Astrocyte of the hippocampus (primary cell): ENCODE measurements at places on chromosomes 7 and 10.

GRCh38 chr7:23863209-23863787 is 153.3 kb downstream of the STK31 start:
- DNase-seq: peak; percentile 66

DNA sequence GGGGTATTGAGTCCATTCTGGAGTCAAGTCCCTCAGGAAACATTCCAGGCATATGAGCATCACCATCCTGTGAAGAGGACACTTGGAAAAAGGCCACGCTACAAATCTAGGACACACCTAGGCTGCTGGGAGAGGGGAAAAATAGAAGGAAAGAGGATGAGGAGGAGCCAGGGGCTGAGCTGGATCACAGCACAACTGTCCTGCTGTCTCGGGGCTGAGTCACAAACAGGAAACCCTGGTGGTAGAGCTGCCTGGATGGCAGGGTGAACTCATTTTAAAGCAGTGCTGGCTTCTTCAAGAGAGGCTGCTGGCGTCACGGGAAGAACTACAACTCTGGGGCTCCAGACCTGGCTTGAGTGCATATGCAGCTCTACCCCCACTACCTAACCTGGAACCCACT is 151.5 kb downstream of the RNF216 start:
- peak; percentile 53 for DNase-seq

DNA sequence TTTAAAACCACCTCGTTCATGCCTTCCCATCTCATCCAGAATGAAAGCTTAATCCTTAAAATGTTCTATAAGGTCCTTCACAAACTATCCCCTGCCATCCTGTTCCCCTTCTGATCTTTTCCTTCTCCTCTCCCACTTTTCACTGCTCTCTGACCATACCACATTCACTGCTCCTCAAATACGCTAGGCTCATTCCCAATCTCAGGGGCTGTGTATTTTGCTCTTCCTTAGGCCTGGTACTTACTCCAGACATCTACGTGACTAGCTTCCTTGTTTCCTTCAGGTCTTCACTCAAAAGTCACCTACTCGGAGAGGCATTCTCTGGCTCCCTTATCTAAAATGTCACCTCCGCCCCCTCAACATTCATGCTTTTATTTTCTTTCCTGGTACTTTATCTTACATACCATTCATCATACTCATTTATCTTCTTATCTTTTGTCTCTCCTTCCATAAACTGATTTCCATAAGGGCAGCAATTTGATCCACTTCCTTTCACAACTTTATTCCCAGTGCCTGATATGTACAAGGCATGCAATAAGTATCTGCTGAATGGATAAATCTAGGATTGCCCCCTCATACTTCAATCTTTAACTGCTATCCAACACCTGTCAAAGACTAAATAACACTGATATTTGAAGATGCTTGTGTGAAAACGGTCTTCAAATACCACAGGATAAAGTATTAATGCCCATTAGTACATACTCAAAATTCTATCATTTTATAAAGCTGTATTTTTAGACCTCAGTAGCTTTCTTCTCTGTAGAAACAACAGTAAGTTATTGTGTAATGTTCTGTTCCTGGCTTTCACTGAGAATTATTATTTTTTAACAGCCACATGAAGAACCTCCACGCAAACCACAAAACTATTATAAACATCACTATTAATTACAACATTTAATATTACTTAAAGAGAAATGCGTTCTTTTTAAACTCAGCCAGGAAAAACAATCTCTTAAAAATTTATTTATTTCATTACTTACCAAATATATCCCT is 27.0 kb downstream of the JMJD1C start:
- no peak for DNase-seq

- DNase-seq: no peak
Observed at GRCh38 chr7:132756484-132756990, 180.3 kb upstream of the PLXNA4 start.

DNA sequence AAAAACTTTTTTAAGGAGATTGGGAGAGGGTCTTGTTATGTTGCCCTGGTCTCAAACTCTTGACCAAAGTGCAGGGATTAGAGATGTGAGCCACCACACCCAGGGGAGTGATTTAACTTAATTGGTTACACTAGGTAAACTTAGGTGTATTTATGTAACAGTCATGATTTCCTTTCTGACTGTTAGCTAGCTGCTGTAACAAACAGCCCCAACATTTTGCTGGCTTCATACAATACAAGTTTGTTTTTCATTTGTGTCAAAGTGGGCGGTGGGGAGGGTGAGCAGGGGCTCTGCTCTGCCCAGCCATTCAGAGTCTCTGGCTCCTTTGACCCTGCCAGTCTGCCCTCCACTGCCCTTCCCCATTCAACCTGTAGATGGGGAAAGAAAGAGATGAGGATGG is 9.3 kb downstream of the DOCK1 start:
- DNase-seq: no peak

DNA sequence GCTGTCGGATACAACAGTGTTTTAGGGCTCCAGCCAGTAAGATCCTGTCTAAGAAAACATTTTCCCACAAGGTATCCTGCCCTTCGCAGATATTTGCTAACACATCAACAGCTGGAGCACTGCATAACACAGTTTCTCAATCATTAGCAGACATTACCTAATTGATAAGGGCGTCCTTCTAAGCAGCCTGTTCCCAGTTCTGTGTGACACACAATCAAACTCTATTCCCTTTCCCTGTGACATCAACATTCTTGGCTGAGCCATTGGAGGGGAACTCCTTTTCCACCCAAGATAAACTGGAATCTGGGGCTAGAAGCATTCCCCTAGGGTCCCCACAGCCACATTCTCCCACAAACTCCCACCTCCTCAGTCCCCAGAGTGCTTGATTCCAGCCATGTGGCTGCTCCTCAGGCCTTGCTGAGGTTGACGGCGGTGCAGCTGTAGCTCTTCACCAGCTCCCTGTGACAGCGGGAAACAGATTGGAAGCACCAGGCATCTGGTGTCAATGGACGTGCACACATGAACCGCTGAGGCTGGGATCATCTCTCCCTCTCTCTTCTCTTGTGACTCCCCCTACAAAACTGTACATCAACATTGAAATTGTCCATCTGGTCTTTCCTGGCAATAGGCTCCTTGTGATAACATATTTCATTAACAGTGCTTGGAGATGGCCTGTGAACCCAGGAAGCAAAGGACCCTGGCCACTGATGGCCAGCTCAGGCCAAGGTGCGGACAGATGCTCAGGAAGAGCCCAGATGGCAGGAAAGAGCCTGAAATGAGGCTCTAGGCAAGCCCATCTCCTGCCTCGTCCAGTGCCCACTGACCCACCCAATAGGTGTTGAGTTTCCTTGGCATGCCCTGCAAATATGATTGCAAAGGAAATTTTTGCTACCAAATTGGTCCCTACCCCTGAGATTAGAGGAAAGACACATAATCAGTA is 131.1 kb upstream of the TBX20 start:
- DNase-seq: no peak

DNA sequence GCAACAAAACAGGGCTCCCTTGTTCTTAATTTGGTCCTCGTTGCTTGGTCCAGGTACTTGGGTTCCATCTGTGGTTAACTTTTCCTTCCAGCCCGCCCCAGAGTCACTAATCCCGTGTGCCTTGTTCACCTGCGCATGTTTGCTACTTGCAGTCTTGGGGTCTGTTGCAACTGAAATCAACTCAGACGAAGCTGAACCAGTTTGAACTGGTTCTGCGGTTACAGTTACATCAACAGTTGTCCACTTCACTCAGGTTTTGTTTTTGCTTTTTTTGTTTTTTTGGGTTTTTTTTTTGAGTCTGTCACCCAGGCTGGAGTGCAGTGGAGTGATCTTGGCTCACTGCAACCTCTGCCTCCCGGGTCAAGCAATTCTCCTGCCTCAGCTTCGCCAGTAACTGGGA is 34.7 kb downstream of the TRRAP start:
- DNase-seq: no peak

DNA sequence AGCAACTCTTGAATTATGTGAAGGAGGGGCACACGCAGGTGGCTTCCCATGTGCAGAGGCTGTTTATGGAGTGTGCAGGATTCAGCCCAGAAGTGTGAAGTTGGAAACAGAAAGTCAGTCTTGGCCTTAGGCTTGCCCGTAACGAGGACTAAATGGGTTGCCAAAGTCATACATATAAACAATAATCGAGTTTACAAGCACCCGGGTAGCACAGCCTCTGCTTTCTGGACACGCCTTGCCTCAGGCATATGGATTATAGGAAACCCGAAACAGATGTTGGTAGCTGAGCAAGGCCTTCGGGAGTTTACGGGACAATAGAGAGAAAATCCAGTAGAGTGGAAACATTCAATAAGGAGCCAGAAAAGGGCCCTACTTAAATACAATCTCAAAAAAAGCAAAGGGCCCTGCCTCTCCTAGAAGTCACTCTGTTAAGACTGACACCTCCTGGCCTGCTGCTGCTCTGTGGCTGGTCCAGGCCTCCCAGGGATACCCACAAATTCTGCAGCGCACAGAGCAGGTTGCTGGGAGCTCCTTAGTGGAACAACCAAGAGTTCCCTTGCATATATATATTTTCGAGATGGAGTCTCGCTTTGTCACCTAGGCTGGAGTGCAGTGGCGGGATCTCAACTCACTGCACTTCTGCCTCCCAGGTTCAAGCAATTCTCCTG is 48.5 kb downstream of the SMKR1 start:
- no peak for DNase-seq

GRCh38 chr10:12448340-12448728 is 99.0 kb downstream of the CAMK1D start:
- DNase-seq: no peak

DNA sequence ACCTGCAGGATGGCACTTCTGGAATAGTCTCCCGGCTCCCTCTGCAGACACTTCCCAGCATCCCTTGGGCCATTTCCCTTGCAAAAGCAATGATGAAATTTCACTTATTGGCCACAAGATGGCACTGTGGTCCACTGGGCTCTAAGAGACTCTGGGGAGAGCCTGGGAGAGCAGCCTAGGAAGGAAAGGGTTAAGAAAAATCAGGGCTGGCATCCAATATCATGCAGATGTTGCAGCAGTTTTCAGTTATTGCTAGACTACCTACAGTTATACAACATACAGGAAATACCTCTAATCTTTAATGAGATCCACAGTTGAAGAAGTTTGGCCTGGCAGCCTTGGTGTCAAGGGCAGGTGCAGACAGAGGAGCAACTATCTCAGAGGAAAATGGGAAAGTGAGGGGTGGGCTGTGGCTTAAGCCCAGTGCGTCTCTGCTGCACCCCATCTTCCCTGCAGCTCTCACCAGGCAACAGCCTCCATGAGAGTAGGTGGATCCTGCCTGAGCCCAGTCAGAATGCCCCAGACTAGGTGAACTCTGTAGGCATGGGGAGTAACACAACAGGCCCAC is 100.2 kb upstream of the PRSS58 start:
- peak; percentile 80 for DNase-seq

DNA sequence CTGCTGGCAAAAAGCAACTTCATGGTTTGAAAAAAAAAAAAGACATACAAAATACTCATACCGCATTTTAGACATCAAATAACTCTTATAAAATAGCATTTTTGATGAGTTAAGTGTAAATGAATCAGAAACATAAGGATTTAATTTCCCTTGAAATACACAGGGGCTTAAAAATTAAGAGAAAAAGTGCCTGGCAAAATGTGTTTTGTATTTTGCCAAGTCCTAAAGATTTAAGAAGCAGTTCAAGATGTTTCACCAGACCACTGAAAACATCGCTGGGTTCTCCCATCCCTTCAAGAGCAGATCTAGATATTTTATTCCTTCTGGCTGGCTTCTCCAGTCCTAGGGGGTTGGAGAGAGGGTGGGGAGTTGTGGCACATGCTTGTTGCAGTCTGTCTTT is 396.4 kb downstream of the INHBA start:
- no peak for DNase-seq

DNA sequence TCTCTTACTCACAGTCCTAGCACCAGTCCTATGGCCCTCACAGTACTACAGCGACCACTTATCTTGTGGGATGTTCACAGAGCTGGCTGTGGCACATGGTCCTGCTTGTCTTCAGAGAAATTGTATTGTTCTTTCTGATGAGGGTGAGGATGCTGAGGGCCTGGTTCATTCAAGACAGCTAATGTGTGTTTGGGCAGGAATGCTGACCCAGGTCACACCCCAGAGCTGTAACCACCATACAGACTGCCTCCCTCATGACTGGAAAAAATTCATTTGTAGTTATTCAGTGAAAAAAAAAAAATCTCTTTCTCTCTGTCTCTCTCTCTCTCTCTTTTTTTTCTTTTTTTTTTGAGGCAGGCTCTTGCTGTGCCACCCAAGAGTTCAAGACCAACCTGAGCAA is 83.5 kb downstream of the KLF6 start:
- peak; percentile 41 for DNase-seq

DNA sequence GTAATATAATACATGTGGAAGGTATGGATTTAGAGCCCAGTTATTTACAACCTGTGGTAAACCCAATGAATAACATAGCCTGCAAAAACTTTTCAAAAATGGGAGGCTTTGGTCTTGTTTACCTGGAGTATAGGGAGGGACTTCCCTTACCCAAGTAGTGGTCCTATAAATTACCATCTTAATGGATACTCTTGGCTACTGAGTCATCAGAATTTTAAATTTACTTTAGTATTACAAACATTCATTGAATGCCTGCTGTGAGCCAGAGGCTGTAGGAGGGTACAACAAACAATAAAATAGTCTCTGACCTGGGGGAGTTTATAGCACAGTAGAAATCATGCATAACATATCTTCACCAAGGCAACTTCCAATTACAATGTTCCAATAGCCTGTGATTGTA is 365.1 kb downstream of the BBS9 start:
- peak; percentile 49 for DNase-seq

DNA sequence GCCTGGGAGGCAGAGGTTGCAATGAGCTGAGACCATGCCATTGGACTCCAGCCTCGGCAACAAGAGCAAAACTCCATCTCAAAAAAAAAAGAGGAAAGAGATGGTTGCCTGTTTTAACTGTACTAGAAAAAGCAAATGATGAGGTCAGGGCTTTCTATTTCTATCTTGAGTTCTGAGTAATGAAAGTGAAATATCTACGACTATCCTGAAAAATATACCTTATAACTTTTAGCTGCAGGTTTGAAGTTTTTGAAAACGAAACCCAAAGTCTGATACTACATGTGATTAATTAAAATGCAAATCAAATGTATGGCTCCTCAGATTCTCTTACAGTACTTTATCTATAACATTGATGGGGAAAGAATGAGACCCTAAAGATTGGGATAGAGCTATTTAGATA is 636.2 kb upstream of the LRRN3 start:
- no peak for DNase-seq

GRCh38 chr7:157466867-157467261 is 130.1 kb downstream of the DNAJB6 start:
- no peak for DNase-seq

DNA sequence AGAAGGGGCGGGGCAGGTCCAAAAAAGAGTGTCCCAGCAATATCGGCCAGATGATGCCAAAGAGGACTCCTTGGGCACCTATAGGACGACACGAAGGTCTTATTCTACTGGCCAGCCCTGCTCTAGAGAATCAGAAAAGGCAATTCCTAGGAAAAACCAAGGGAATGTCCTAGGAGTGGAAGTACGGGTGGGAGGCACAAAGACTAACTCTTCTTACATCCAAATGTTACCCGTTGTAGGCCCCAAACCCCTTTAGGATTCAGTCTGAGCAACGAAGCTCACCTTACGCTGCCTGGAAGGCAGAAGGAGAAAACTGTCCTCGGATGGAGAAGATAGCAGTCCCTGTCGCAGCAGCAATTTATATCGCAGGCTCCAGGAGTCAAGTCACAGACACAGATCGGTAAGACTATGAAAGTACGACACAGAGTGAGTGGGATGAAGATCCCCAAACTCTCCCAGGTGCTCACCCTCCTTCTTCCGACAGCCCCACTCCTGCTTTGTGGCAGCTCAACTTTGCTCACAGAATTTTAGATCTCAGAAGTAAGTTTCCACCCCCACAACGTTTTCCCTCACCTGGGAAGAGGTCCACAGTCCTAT is 558 bp downstream of the TCTN3 start:
- no peak for DNase-seq

GRCh38 chr10:104277785-104278184 is 8.8 kb downstream of the GSTO2 start:
- DNase-seq: no peak

GRCh38 chr10:63628526-63629362 is 107.5 kb downstream of the REEP3 start:
- DNase-seq: peak; percentile 83
